ENCODE measurements at places on chromosomes 16 and 17.
A peak's percentile ranks its signal among the peaks of the same experiment; 100 is the strongest.

DNA sequence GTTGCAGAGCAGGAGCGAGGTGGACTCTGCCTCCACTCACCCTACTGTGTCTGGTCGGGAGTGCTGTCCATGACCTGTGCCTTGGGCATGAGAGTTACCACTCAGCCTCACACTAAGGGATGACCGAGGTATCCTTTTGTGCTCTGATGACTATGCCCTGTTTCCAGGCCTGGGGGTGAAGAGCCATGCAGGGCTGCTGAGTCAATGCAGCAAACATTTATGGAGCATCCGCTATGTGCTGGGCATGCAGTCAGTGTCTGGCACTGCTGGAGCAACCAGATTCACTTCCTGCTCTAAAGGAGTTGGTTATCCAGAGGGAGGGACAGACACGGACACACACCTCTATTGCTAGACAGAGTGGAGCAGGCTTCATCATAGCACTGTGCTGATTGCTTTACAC is 7.6 kb upstream of the HNF1B start:
- no peak for DNase-seq

GRCh38 chr17:4554441-4554996 is 665 bp downstream of the MYBBP1A start:
- no peak for DNase-seq

DNA sequence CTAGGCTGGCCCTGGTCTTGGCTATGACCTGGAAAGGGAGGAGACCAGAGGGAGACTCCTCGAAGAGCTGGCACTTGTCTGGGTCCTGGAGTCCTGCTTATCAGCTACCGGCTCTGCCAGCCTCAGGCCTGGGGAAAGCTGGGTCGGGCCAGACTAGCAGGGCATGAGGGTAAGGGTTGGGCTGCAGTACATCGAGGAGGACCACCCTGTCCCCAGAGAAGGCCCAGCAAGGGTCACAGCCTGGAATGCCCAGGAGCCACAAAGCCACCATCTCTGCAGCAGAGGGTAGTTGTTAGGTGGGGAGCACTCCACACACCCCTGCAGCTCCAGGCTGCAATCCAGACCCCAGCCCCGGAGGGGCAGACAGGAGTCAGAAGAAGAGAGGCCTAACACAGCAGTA is 54.0 kb downstream of the SLC6A2 start:
- peak; percentile 27 for DNase-seq

DNA sequence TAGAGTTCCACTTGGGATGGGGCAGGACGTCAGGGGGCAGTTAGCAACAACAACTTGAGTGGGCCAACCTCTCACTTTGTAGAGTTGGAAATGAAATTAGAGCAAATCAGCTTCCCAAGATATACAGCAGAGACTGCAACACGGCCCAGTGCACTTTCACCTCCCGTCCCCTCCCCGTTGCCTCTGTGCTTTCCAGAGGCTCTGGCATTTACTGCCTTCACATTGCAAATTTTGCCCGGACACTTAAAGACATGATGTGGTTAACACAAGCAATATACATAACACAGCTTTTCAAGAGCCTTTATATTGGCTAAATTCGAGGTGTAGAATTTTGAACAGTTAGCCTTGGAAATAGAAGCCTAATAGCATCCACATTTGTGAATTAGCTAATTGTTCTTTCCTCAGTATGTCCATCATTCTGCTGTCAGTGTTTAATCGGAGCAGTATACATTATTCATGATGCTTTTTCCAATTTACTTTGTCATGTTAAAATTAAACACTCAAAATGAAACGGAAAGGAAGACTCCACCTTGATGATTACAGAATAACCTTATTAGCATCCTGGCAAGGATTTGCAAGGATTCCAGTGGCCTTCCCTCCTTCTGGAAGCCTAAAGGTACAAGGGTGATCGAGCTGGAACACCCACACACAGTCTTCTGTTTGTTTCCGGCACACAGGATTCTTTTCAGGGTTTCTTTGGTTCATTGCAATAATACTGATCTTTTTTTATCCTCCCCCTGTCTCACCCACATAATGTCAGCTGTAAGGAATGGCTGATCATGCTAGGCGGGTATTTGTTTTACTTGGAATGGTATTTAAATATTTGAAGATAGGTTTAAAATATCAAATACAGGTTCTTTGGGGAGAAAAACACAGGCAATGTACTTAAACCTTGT is 190.9 kb upstream of the CACNG5 start:
- no peak for DNase-seq

GRCh38 chr16:424623-425081 is 797 bp upstream of the RAB11FIP3 start:
- peak; percentile 92 for DNase-seq

DNA sequence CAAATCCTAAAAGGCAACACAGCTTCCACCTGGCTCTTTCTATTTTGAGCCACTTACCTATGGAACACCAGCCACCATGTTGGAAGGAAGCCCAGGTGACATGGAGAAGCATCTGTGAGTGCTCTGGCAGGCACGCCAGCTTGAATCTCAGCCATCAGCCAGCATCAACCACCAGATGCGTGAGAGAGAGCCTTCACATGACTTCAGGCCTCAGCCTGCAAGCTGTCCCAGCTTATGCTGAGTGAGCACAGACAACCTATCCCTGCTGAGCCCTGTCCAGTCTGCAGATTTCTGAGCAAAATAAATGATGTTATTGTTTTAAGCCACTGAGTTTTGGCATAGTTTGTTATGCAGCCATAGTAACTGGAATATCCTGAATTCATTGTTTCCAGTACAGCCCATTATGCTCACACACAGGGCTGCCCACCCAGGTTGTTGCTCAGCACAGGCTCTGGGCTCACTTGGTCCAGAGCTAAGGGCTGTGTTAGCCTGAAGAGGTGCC is 35.1 kb downstream of the TMEM238L start:
- no peak for DNase-seq

- no peak for DNase-seq
Measured at GRCh38 chr16:27340654-27341053, 26.9 kb downstream of the IL4R start.

GRCh38 chr17:65785109-65785508 is 223.7 kb upstream of the AXIN2 start:
- DNase-seq: no peak

- DNase-seq: no peak
Measured at GRCh38 chr17:76260220-76260619, 4.9 kb upstream of the UBALD2 start.

- peak; percentile 80 for DNase-seq
Measured at GRCh38 chr17:73228748-73229236, 32.9 kb downstream of the CPSF4L start.

GRCh38 chr16:53433509-53433908 is 762 bp upstream of the RBL2 start:
- peak; percentile 57 for DNase-seq

- no peak for DNase-seq
Measured at GRCh38 chr16:72976438-72977064, 71.4 kb downstream of the ZFHX3 start.

DNA sequence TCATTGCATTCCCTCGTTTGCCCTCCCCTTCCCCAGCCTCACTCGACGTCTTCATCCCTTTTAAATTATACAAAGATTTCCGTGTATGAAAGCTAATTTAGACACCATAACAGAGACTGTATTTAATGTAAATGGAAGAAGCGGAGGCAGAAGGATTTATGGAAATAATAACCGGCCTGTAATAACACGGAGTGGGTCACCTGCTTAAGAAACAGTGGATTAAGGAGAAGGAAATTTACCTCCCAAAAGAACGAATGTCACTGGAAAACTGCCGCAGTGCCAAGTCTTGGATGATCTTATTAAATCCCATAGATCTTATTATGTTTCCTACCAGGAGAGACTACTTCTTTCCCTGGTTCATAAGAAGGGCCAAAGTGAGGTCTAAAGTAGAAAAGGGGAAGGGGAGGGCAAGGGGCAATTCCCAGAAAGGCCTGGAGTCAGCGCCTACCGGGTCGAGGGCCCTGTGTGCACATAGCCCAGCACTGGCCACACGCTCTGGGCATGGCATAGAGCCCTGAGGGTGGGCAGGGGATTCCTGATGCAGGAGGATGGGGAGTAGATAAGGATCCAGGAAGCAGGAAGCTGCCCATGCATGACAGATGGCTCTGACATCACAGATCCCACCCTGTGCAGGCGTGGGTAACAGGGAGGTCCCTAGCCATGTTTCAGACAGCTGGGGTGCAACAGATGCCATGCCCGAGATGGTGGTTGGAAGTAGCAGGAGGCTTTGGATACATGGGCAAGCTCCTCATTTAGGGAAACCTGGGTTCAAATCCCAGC is 56.2 kb upstream of the RPL38 start:
- DNase-seq: no peak
